Adrenal gland (tissue), 19 donors: ENCODE measurements at places on chromosomes 7 and 10. TPM values are rescaled to one million over a fixed set of nuclear protein-coding genes. Genes with fewer than 3 reads are reported as not detected.

GRCh38 chr10:24444337-24444736, 235.4 kb downstream of the KIAA1217 start:
- no peak for DNase-seq

DNA sequence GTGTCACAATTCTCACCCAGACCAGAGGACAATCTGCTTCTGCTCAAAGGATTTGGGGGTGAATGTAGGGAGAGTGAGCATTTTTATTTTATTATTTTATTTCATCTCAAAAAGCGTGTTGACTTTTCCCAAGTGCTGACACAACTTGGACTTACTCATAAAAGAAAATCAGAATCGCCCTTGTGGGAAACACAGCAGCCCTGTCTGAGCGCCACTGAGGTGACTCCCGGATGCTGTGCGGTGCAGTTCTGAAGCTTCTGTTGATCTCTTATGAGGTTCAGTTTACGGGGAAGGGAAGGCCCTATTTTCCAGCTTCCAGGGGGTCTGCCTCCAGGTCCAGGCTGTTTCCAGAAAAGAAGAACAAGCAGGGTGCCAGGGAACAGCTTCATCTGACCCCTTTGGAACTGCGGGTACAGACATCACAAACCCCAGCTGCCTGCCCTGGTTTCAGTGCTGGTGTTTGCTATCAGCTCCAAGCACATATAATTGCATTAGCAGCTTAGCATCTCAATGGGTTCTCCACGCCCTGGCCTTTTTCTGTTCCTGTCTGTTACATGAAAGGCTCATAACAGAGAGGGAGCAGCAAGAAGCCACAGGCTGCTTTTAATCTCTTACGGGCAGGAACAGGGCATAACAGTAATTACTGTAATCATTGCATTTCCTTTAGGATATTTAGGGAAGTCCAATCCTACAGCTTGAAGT, 52.4 kb downstream of the PARP12 start:
- no peak for DNase-seq

- peak; percentile 43 for DNase-seq
Observed at GRCh38 chr10:49539320-49539885, 482 bp upstream of the ERCC6 start.

DNA sequence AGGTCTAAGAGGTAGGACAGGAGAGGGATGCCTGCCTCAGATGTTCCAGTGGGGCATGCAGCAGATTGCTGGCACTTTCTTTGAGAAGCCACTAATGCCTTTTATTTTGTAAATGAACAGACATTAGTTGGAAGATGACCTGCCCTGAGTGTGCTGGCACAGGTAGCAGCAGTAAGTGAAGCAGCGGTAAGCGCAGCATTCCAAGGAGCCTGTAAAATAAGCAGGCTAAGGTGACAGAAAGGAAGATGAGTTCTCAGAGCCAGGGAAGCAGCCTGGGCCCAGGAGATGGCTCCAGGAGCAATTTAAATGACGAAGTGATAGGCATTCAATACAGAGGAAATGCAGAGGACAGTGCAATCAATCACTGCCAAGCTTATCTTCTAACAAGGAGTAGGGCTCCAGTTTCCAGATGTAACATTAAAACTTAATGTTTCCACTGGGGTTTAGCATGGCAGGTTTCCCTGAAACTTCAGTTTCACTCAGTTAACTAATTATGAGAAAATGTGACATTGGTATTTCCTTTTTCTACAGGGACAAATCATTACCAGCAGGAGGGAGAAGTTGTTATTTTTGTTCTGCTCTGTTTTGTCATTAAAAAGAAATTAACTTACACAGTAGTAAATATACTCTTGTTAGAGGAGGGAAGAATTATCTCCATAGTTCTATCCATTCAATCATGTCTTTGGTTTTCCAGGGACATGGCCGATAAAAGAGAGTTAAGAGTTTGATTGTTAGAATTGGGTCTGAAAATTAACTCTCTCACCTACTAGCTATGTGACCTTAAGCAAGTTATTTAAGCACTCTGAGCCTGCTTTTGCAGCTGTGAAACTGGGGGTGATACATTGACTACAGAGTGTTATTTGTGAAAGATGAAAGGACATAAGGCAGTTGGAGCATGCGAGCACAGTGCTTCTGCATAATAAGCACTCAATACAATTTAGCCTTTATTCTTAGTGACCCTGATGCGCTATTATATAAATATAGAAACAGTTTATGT, 96.6 kb upstream of the PTN start:
- no peak for DNase-seq

GRCh38 chr7:24197852-24198251, 86.1 kb upstream of the NPY start:
- no peak for DNase-seq

The PSPH gene
- total RNA-seq: 68.7 TPM

The ANLN gene
- 2.1 TPM for total RNA-seq
